ELR (cell line): ENCODE measurements at places on chromosomes 7 and 10.

- no peak for DNase-seq
Measured at GRCh38 chr7:86844608-86845007, 200.9 kb downstream of the GRM3 start.

DNA sequence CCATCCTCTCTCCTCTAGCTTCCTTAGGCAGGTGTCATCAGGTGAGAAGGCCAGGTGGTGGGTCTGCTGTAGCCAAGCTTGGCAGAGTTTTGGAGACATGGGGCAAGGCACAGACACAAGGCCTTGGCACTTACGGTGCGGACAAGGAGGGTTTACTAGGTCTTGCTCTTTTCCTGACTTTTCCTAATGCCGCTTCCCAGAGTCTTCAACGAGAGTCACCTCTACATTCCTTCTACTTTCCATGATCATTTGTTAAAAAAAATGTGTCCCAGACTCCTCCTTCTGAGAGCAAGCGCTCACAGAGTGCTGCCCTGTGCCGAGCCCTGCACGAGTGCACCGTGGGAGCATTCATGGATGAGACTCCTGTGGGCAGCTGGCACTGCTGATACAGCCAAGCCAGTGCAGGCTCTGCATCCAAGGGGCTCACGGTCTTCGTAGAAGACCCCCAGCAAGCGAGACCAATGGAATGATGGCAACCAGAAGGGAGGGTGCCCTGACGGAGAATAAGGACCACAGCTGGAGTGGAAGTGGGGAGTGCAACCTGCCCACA lies 243.0 kb upstream of the MKI67 start:
- no peak for DNase-seq

DNA sequence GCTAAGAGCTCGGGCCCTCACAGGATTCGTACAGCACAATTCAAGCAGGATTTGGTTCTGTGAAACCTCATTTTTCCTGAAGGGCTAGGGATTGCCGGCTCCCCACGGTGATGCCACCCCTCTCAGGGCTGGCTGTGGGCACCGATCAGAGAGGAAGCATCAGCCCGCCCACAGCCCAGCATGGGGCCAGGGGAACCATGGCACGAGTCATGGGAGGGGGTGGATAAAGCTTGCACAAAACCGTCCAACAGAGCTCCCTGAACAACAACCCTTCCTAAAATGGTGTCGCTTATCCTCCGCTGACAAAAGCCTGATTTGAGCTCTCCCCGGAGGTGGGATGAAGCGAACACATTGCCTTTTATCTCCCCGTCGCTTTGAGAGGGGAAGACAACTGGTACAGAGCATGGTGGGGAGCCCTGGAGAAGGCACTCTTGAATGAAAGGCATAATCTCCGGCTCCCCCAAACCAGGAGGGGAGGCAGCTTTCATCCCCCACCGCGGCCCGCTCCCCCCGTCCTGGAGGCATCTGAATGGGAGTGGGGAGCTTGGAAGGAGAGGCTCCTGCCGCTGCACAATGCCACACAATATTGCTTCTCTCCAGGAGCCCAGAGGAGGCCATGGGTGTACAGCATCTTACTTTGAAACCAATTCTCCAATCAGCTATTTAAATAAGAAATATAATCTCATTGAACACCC lies 144.0 kb downstream of the RPS24 start:
- DNase-seq, result no peak

- no peak for DNase-seq
Measured at GRCh38 chr10:32952094-32952493, 5.9 kb downstream of the ITGB1 start.

- DNase-seq, result no peak
Measured at GRCh38 chr7:156764766-156765165, 124.2 kb downstream of the RNF32 start.
